Panc1 (cell line): ENCODE measurements at places on chromosomes 5 and 9. TPM values are rescaled to one million over a fixed set of nuclear protein-coding genes. Genes with fewer than 3 reads are reported as not detected.

Gene SPATA31D4
- total RNA-seq: not detected

GRCh38 chr5:94702729-94703128 is 84.3 kb downstream of the SLF1 start:
- no peaks in the 10 kb centered on the region for H3K27me3 ChIP-seq
- H3K4me1 ChIP-seq: no peaks in the 10 kb centered on the region; the same call in 1 of the 2 replicates
- no peak overlapping the region for H3K27ac ChIP-seq
- H3K4me3 ChIP-seq: no peak overlapping the region
- peaks cover 2% of the 10 kb centered on the region; the same call in 1 of the 2 replicates for H3K36me3 ChIP-seq

Gene DNAJC25
- 6.0 TPM for total RNA-seq

DNA sequence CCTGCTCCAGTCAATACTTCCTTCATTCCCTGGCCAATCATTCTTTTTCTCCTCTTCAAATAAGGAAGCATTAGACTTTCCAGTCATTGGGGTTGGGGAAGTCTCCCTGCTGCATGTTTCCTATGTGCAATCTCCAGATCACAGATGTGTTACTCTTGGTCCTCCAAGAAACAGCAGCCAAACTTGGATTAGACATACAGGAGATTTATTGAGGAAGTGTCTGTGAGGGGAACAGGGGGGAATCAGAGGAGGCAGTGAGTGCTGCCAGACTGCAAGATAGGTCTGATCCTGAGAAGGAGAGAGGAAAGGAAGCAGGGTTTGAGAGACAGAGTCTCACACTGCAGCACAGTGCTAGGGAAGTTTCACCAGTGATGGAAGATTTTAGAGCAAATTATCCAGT is 40.6 kb upstream of the SLIT3 start:
- no peaks in the 10 kb centered on the region for H3K36me3 ChIP-seq
- H3K4me3 ChIP-seq: no peak overlapping the region
- no peaks in the 10 kb centered on the region for H3K27me3 ChIP-seq
- no peak for DNase-seq
- no peaks in the 10 kb centered on the region for H3K4me1 ChIP-seq
- H3K27ac ChIP-seq: no peak overlapping the region

DNA sequence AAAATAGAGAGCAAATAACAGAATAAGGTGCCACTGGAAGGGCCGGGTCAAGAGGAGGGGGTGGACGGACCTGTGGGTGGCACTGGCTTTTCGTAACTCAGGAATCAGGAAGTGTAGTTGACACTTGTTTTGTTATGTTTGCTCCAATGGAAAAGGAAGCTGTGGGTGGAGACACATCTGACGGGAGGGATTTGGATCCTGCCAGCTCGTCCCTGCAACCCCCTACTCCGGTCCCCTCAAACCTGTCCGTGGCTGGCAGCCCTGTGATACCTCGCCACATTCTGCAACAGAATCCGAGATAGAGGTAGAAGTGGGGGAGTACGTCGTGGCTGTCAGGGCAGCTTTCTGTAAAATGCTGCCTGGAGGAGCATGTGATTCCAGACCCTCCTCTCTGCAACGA is 104.2 kb upstream of the IER5L start:
- no peak for DNase-seq
- H3K36me3 ChIP-seq: no peaks in the 10 kb centered on the region
- H3K27me3 ChIP-seq: no peaks in the 10 kb centered on the region
- 0 out of 2 replicates have a peak, but pooled peaks cover 5% of the 10 kb centered on the region for H3K4me1 ChIP-seq
- H3K27ac ChIP-seq: no peak overlapping the region
- H3K4me3 ChIP-seq: no peak overlapping the region

DNA sequence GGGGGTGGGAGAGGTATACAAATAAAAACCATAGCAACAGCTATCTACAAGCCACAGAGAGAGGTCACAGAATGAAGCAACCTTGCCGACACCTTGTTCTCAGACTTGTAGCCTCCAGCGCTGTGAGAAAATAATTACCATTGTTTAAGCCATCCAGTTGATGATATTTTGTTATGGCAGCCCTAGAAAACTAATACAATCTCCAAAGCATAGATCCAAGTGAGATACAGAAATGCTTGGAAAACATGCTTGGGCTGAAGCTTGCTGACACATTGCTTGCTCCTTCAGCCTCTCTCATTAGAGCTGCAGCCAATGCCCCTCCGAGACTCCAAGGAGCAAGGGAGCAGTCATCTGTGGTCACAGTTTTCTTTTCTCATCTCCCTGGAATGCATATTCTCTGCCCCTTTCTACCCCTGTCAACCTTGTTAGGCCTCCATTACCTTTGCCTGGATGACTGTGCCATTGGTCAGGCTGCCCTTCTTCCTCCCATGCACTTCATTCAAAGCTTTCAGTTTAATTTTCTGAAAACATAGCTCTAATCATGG is 401.4 kb upstream of the KLF4 start:
- no peaks in the 10 kb centered on the region for H3K4me1 ChIP-seq
- H3K27me3 ChIP-seq: no peaks in the 10 kb centered on the region
- DNase-seq: no peak
- H3K4me3 ChIP-seq: no peak overlapping the region

- no peaks in the 10 kb centered on the region for H3K36me3 ChIP-seq
- no peaks in the 10 kb centered on the region for H3K27me3 ChIP-seq
- no peak overlapping the region for H3K27ac ChIP-seq
- no peaks in the 10 kb centered on the region for H3K4me1 ChIP-seq
- no peak overlapping the region for H3K4me3 ChIP-seq
Measured at GRCh38 chr5:55521881-55522280, 12.9 kb downstream of the PLPP1 start.
